NCI-H524 (cell line): ENCODE measurements at places on chromosomes 5 and 9.

DNA sequence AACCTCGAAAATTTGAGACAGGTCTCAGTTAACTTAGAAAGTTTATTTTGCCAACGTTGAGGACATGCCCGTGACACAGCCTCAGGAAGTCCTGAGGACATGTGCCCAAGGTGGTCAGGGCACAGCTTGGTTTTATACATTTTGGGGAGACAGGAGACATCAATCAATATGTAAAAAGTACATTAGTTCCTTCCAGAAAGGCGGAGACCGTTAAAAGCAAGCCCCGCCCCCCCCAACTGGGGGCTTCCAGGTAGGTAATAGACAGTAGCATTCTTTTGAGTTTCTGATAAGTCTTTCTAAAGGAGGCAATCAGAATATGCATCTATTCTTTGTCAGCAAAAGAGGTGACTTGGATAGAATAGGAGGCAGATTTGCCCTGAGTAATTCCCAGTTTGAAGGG, 599 bp upstream of the MOCS2 start:
- DNase-seq: no peak

- peak; percentile 12 for DNase-seq
These were observed 30.5 kb downstream of the TLR4 start for GRCh38 chr9:117734523-117735314.

- no peak for DNase-seq
These were observed 12.3 kb upstream of the KCNIP1 start for GRCh38 chr5:170491479-170491878.

DNA sequence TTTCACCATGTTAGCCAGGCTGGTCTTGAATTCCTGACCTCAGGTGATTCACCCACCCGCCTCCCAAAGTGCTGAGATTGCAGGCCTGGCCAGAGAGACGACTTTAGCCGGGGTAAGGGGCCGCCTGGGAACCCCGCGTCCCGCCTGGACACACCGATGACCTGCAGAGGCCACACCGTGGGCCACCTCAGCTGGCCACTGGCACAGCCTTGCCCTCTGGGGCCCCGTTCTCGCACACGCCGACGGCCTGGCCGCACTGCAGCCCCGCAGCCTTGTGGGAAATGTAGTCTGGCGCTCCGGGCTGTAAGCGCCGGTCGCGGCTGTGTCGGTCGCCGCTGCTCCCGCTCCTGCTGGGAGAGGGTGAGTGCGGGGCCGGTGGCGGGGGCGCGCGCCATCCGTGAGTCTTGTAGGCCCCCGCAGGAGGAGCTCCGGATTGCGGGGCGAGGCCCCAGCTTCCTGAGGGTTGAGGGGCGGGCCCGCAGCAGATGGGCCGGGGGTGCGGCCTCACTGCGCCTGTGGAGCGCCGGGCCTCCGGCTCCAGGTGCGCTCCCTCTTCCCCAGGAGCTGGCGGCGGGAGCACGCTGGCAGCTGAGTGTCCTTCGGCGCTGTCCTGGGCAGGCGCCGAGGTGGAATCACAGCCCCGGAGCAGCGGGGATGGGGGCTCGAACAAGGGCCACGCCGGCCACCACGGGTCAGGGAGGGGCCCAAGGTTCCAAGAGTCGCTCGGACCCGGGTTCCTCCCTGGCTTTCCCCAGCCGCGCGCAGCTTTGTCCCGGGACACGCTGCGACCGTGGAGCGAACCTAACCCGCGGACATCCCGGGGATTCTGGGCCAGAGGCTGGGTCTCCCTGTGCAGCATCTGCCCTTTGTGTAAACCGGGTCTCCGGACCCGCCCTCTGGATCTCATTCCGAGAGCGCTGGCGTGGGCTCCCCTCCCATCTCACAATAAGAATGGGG, at the start of gene ZFP2:
TSS of gene ZFP2 (plus strand) at position 299 of the 957 bp plus-strand sequence. CDS start 35,401 bp downstream, outside the sequence.
- DNase-seq: peak; percentile 13

DNA sequence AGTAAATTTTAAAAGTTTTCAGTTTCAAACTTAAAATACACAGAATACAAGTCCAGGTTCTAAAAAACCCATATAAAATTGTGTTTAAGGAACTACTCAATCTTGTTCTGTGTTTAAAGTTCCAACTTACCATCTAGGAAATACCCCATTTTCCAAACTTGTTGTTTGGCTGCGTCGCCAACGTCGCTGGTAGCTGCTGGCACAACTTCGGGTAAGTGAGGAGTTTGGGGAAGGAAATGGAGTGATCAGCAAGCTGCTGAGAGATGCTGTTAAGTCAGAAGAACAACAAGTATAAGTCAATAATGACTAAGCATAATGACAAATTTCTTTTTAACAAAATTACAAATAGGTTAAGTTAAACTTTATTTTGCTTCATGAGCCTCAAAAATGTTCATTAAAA, 71.3 kb upstream of the RAPGEF6 start:
- no peak for DNase-seq

DNA sequence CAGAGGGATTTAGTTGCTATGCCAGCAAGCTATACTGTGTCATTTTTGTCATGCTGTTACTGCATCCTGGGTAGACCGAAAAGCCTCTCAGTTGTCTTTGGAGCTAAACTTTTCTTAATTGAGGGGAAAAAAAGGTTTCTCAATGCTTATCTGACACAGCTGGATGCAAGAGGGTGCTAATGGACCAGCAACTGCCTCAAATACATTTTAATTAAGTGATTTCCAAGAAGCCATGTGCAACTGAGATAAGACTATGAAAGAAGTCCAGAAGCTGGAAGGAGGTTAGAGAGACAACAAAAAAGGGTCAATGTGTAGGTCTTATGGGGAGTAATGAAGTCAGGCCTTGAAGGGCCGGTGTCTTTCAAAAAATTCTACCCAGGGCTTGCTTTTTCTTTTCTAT, 465.7 kb upstream of the DMAC1 start:
- no peak for DNase-seq

DNA sequence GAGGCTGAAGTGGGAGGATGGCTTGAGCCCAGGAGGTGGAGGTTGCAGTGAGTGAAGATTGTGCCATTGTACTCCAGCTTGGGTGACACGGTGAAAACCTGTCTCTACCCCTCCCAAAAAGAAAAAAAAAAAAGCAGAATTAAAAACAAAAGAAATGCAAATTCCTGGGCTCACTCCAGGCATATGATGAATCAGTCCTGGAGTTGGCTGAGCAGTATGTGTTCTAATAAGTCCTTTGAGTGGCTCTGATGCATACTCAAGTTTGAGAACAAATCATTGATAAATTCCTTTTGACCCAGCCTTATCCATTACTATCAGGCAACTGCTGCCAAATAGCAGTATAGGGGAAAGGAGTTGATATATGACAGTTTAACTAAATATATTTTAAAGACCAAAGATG, 28.3 kb downstream of the UHRF2 start:
- no peak for DNase-seq

- no peak for DNase-seq
These were observed 73.7 kb downstream of the MPDZ start for GRCh38 chr9:13205824-13206223.

DNA sequence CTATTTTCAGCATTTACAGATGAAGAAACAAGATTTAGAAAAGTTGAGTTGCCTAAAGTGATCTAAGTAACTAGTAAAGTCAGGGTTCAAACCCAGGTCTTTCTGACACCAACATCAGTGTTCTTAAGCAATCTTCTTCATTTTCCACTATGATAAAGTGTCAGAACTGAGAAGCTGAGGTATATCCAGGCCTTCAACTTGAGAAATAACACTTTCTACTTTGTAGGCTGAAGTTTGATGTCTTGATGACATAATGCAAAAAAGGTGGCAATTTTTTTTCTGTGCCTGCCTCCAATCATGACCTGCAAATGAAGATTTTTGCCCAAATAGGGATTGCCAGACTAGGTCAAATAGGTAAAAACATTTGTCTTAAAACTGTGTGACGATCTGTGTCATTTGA, 81.3 kb downstream of the NR3C1 start:
- DNase-seq: no peak

DNA sequence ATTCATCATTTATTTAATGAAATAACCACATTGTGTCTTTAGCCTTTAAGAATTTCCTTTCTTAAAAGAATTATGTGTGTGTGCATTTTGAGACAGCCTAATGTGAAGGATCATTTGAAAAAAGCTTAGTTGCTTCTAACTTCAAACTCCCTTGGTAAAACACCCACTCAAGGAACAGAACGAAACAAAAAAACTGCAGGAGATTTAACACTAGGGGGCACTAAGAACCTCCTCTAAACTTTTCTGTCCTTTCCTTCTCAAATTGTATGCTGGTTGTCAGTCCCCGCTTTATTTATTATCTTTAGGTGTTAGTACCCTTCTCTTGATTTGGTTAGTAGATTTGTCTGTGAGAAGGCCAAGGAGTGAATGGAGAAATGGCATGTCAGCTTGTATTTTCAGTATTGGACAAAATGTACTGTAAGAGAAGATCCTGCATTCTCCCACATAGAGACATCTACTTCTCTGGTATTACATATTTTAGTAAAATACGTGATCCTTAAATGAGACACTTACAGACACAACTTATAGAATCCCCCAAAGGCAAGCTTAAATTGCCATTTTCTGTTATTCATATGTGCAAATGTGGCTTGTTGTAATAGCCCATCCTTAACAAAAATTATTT, 229.7 kb downstream of the MRPS30 start:
- DNase-seq: peak; percentile 25

- no peak for DNase-seq
These were observed 57.1 kb upstream of the ANKH start for GRCh38 chr5:14928661-14929060.

- DNase-seq: no peak
These were observed 159.2 kb downstream of the ARRDC3 start for GRCh38 chr5:91223886-91224285.

DNA sequence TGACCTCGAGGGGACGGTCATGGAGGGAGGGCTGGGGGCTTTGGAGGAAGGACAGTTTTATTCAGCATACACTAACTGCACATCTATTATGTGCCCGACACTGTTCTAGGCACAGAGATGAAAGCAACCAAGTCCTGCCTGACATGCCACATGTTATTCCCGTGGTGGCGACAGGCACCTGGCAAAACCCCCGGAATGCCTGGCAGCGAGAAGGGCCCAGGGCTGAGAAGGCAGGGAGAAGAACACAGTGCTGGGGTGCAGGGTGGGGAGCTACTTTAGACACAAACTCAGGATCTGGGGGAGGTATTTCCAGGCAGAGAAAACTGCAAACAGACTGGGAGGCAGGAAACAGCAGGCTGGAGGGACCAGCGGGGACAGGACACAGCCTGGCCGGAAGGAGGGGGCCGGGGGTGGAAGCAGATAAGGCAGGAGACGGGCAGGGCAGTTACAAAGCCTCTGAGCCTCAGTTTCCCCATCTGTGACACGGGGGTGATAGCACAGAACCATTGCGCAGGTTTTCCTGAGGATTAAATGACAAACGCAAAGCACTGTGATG, 77.7 kb downstream of the STK10 start:
- no peak for DNase-seq

DNA sequence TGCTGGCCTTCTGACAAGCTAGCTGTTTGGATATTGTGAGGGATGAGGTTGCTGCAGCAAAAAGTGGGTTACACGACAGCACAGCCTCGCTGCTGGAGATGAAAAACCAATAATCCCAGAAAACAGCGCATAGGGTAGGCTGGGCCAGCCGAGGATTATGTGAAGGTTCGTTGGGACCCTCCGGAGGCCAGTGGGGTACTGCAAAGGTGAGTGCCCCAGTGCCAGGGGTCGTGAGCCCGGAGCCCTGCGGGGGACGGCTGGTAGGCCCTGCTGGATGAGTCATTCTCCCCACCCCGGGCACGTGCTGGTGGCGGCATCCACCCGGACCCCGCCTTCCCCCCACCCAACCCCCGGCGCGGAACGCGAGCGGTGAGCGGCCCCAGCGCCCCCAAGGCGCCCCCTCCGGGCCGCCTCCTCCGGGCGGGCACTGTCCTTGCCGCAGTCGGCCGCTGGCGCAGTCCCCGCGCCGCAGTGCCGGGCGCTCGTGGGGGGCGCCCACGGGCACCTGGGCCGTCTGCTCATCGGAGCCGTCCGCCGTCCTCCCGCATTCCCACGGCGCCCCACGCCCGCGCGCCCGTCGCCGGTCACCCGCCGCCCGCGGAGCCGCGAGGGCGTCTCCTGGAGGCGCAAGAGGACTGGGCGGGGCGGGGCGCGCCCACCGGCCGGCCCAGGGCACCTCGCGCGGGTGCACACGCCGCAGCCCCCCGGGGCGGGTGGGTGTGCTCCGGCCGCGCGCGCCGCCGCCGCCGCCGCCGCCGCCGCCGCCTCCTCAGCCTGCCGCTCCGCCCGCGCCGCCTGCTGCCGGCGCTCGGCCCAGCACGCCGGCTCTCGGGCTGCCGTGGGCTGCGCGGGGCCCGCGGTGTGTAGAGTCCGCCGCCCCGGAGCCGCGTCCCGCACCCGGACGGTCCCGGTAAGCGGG, at the start of gene PHF24:
TSS of gene PHF24 (plus strand) at position 794 of the 919 bp plus-strand sequence. CDS start 13,014 bp downstream, outside the sequence.
- DNase-seq: no peak

GRCh38 chr5:168836603-168837231, 257.5 kb upstream of the PANK3 start:
- no peak for DNase-seq

- DNase-seq: no peak
These were observed 205.6 kb downstream of the DENND1A start for GRCh38 chr9:123724211-123724796.
